ENCODE measurements at places on chromosomes 2 and 18.
A peak's percentile ranks its signal among the peaks of the same experiment; 100 is the strongest.

DNA sequence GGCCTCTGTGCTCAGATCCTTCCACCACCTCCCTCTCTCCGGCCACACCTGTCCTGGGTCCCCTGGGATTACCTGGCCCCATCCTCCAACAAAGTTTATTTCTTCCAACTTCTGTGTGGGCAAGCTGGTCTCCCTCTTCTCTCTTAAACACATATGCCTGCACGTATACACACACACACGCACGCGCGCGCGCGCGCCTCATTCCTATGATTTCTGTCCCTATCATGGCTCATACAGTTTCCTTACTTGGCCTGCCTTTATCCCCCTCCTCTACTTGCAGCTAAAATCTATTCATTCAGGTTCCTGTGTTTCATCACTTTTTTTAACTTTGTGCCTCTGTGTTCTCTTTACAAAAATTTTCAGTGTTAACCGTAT is 96.4 kb downstream of the LOXHD1 start:
- DNase-seq, result no peak

GRCh38 chr2:60213865-60214625 is 339.4 kb downstream of the BCL11A start:
- DNase-seq, result peak; percentile 2

- DNase-seq, result no peak
Measured at GRCh38 chr2:118294063-118294462, 205.8 kb downstream of the INSIG2 start.

- no peak for DNase-seq
Measured at GRCh38 chr2:197212344-197213262, 98.0 kb downstream of the ANKRD44 start.

DNA sequence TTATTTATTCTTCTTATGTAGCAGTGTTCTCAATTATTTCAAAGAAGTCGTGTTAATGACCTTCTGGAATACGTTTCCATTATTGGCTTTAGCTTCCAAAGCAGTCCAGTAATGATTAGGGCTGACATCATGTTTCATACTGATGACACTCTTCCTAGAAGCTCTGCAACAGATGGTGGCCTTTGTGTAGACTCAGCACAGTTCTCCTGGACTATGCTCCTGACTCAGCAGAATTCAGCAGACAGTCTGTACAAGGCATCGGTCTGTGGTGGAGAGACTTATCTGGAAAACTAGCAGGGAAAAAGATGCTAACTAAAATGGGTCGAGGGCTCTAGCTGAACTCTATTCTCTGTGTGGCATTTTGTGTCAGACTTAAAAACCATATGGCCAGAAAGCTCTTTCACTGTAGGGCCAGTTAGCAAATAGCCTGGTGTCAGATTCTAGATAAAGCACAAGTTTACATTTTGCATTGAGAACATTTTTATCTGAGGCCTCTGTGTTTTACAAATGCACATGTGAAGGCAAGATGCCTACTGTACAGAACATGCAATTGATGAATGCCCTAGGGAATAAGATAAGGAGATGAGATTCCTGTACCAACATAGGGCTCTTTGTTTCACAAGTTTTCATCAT is 35.1 kb downstream of the GULP1 start:
- peak; percentile 55 for DNase-seq

DNA sequence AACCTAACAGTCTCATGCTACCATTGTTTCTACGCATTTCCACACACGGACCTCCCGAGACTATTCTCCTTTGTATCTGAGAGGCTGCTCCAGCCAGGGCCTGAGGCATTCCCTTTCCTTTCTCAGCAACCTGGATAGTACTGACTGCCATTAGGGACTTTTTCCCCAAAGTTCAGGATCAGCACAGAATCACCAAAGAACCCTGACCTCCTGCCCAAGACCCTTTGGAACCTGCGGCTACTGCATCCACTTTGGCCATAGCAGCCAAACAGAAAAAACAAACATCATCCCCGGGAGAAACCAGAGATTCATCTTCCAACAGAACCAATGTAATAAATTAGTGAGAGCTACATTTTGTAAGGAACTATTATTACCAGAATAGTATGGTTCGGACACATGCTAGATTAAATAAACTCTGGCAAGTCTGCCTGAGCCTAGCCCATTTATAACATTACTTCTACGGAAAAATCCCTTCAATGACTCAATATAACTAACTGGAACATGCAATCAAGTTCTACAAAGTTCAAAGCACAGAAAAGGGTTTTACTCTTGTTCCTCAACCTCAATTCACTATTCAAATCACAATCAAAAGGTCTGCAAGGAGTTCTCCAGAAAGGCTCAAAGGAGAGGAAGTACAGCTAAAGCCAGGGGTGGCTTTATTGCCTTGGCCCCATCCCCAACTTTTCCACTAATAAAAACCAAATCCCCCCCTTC is 51.8 kb downstream of the LPIN2 start:
- DNase-seq, result no peak

DNA sequence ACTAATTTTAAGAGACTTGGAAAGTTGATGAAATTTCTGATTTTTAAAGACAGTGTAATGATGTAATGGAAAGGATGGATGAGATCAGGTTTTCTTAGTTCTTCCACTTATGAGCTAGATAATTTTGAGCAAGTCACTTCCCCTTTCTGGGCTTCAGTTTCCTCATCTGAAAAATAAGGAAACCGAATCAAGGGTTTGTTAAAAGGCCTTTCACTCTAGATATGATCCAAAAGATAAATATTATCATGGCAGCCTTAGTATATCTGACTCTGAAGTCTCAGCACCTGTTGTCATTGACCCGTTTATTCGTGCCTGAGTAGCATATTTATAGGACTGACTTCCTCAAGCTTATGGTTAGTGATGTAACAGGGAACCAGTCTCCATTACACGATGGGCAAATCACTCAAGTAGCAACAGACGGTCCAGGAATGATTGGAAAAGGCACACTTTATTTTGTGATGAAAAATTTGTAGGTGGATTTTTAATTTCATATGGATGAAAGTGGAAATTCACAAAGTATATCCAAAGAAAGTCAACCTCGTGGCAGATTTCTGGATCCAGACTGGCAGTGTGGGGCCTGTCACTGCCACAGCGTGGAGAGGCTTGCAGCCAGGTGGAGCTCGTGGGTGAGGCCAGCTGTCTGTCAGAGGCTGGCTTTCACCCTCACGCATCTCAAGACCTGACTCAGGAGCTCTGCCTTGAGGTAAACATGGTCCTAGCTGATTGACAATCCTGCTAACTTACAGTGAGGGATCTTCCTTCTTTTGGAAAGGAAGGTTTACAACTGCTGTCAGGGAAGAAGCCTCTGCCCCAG is 137.9 kb upstream of the CXCR4 start:
- no peak for DNase-seq

DNA sequence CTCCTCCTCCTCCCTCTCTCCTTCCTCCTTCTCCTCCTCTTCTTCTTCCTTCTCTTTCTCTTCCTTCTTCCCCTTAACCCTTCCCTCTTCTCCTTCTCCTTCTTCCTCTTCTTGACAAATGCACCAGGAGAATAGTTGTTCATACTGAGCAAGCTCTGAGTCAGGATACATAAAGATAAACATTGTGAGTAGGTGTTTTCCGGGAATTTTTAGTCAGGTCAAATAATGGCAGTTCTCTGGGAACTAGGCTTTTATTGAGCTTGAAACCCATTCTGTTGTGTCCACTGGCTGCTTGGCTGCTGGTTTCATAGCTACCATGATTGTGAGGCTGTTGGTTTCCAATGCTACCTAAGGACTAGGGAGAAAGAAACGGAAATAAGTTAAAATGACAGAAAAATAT is 1144.7 kb upstream of the DDX18 start:
- no peak for DNase-seq

- no peak for DNase-seq
Measured at GRCh38 chr2:2547451-2547850, 216.4 kb upstream of the MYT1L start.

Measured in cardiac fibroblast (primary cell).